ENCODE measurements at places on chromosomes 1 and 21.
A peak's percentile ranks its signal among the peaks of the same experiment; 100 is the strongest.

DNA sequence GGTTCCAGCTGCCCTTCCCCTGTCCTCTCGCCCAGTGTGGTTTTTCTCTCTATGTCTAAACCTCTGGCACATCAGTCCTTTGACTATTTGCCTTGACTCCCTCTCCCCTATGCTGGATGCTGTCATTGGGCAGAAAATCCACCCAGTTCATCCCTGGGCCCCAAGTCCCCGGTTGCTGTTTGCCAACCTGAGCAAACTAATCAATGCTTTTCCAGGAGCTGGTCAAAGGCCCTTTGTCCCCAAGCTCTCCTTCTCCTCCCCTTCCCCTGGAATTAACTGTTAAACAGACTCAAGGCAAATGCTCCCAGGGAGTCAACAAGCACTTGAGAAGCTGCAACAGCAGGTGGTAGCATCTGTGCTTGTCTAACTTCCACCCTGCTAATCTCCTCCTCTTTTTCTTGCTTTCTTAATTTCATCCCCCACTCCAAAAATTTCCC is 102.7 kb downstream of the LMX1A start:
- DNase-seq, result no peak

DNA sequence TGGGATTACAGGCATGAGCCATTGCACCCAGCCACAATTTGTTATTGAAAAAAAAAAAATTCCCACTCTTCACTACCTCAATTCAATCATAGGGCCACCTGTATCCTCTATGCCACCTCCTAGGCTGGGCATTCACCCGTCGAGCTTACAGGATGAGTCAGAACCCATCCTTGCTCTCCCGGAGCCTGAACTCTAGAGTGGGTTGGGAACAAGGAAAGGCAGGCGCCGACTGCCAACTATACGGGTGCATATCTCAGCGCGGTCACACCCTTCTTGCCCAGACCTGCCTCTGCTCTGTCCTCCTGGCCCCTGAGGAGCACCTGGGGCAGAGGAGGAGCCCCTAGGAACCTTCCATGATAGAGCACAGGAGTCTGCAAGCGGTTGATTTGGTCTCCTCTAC is 21.4 kb upstream of the LBR start:
- no peak for DNase-seq

GRCh38 chr1:206992790-206993189 is 22.5 kb upstream of the FCAMR start:
- DNase-seq, result no peak

- DNase-seq, result no peak
These were observed 334.1 kb upstream of the B3GALT2 start for GRCh38 chr1:193520472-193520871.

- DNase-seq, result no peak
These were observed 111.4 kb downstream of the DHRS3 start for GRCh38 chr1:12506281-12507280.

GRCh38 chr1:30321996-30322858 is 401.2 kb downstream of the MATN1 start:
- DNase-seq, result no peak

DNA sequence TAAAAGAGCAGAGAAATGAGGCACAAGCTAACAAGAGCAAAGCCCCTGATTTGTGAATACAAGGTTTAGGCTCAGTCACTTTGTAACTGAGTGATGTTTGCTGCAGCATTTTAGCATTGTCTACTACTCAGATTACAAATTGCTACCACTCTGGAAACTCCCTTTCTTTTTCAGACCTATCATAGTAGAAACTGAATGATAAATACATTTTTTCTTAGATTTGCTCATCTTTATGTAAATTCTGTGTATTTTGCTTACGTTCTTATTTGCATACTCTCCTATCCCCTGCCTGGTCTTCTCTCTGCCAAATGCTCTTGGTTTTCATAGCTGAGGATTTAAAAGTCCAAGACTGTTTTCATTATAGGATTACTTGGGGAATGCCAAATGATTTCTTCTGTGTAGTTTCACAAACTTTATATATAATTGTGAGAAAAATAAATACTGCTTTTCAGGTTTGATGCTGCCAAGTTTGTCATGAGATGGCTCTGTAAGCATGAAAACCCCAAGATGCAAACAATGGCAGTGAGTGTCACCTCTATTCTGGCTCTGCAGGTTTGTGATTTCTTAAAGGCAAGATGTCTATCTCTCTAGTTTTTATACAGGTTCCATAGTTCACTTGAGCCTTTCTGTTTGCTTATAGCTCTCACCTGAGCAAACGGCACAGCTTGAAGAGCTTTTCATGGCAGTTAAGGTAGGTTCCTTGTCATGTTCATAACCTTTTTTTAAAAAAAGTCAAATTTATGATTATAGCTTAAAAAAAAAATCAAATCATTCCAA is 24.7 kb downstream of the ZYG11A start:
- no peak for DNase-seq

GRCh38 chr1:64084451-64084850 is 119.0 kb upstream of the UBE2U start:
- no peak for DNase-seq

DNA sequence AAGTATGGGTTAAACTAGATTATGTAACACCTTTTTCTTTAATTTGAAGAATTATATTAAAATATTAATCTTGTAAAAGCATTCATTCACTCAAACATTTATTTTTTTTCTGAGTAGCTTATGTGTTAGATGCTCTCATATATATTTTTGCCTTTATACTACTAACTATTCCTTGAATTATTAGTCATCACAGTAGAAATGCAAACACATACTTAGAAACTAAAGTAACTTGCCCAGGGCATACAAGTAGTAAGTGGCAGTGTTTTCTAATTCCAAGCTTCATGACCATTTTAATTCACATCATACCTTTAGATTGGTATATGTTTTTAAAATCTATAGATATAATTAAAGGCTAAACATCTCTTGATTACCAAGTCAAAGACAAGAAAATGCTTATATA is 1271.0 kb downstream of the BRINP3 start:
- no peak for DNase-seq

GRCh38 chr1:225666495-225666894 is 13.6 kb upstream of the ENAH start:
- DNase-seq, result no peak

GRCh38 chr1:20423169-20423795 is 62.7 kb downstream of the CAMK2N1 start:
- no peak for DNase-seq

- no peak for DNase-seq
These were observed 7.5 kb upstream of the SOX13 start for GRCh38 chr1:204065174-204065985.

- DNase-seq, result no peak
These were observed 534.5 kb downstream of the PTPRC start for GRCh38 chr1:199173356-199173755.

DNA sequence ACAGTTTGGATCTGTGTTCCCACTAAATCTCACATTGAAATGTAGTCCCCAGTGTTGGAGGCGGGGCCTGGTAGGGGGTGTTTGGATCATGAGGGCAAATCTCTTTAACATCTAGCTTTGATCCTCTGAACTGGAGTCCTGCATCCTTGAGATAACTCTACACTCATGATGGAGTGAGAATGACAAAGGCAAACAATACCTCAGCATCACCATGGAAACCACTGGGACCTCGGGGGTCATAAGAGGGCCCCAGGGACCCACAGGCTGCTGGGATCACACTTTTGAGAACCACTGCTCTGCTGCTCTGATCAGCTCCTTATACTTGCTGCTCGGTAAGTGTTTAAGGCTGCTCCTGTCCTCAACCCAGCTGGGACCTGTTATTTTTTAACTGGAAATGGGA is 13.4 kb upstream of the OBSCN start:
- DNase-seq, result no peak

DNA sequence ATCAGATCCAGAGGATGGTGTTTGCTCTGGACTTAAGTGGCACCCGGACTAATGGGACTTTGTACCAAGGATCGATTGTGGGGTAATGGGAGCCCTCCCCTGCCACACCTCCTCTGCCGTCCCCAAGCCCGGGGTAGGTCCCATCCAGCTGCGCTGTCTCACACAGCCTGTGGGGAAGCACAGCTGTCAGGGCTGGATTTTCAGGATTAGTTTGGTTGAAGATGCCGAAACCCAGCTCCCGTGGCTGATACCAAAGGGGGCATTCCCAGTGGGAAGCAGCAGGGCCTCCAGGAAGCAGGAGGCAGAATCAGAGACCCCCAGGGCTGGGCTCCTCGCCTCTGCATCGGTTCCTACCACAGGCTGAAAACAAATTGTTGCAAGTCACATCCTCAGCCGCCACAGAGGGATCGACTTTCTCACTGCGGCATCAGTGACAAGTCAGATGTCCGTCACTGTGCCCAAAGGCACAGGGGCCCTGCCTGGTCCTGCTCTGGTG is 59.7 kb downstream of the MATN1 start:
- no peak for DNase-seq

- DNase-seq, result peak; percentile 98
These were observed 4.6 kb downstream of the MATN1 start for GRCh38 chr1:30718636-30719405.

GRCh38 chr1:56551691-56552090 is 27.7 kb downstream of the PLPP3 start:
- DNase-seq, result no peak
